ENCODE measurements at places on chromosomes 16 and 17.

DNA sequence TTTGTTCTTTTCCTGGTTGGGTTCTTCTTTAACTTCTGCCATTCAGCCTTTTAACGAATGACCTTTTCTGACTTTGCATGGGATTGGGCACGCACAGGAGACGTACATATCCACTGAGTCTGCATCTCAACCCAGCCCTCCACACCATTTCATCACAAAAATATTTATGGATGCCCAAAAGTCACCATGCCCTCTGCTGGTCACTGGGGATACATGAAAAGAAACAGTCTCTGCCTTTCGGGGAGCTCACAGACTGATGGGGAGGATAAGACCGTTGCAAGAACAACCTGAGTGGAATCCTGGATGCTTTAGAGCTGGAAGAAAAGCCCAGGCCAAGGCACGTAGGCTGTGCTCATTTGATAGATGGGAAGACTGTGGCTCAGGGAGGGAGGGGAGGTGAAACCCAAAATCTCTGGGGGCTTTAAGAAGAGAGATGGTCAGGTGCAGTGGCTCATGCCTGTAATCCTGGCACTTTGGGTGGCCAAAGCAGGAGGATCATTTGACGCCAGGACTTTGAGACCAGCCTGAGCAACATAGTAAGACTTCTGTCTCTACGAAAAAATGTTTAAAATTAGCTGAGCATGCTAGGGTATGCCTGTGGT lies 7.9 kb upstream of the MT2A start:
- peak; percentile 42 for DNase-seq

GRCh38 chr17:1005361-1005946 lies 8.5 kb downstream of the TIMM22 start:
- DNase-seq: peak; percentile 72

DNA sequence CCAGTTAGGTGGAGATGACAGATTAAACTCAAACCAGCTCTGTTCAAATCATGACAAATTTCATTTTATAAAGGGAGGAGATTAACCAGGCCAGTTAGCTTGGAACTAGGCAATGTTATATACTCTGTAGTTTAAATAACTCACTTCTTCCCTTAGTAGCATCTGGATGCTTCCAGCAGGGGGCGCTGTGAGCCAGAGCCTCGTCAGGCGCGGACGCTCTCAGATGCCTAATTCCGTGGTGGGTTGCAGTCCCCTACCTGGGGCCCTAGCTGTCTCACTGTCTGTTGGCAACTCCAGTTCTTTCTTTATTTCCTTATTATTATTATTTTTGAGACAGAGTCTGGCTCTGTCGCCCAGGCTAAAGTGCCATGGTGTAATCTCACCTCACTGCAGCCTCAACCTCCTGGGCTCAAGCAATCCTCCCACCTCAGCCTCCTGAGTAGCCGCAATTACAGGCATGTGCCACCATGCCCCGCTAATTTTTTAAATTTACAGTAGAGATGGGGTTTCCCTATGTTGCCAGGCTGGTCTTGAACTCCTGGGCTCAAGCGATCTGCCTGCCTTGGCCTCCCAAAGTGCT lies 17.3 kb upstream of the WFDC1 start:
- DNase-seq: peak; percentile 17

GRCh38 chr16:66399930-66400329 lies 27.2 kb upstream of the BEAN1 start:
- no peak for DNase-seq
